ENCODE measurements at places on chromosomes 3 and 15.

DNA sequence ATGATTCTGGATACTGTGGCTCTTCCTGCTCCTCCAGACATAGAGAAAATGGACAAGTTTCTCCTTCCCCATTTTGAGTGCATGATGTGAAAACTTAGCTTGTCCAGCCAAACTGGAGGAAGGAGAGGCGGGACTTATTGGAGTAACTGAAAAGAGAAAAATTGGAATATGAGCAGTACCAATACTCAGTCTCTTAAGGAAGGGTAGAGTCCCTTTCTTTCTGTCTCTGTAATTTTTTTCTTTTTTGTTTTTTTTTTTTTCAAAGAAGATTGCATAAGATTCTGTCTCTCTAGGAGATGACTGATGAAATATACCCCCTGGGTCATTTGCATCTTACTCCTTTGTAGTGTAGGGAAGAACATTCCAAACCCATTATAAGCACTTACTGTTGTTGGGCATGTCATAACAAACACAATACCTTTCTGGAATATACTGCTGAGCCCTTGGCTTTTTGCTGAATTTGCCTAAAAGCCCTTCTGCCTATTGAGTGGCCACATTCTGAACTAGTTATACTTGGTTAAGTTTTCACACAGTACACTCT, 498.1 kb upstream of the TPRG1 start:
- DNase-seq, result no peak

- DNase-seq, result no peak
Observed at GRCh38 chr3:134311693-134312071, 61.0 kb upstream of the RYK start.

GRCh38 chr3:133868758-133869475, 26.8 kb downstream of the RAB6B start:
- DNase-seq, result no peak

GRCh38 chr15:42692997-42693396, 43.9 kb downstream of the CDAN1 start:
- no peak for DNase-seq

- DNase-seq, result no peak
Observed at GRCh38 chr3:195893516-195893915, 14.8 kb downstream of the TNK2 start.

Data from GM12878 (cell line).